CD4-positive, alpha-beta memory T cell (primary cell): ENCODE measurements at places on chromosomes 5 and 9. TPM values are rescaled to one million over a fixed set of nuclear protein-coding genes. Genes with fewer than 3 reads are reported as not detected.

CCDC180 gene
- total RNA-seq: 14.2 TPM

NXNL2 gene
- total RNA-seq: not detected

ANKRD31 gene
- total RNA-seq: 0.73 TPM

TMEM8B gene
- 10.5 TPM for total RNA-seq

B4GALT7 gene
- 47.9 TPM for total RNA-seq

TRIM36 gene
- total RNA-seq: not detected

OR1K1 gene
- total RNA-seq: not detected

FBXO4 gene
- total RNA-seq: 15.1 TPM

ANKRD34B gene
- total RNA-seq: not detected
